ENCODE measurements at places on chromosomes 1 and 21.

DNA sequence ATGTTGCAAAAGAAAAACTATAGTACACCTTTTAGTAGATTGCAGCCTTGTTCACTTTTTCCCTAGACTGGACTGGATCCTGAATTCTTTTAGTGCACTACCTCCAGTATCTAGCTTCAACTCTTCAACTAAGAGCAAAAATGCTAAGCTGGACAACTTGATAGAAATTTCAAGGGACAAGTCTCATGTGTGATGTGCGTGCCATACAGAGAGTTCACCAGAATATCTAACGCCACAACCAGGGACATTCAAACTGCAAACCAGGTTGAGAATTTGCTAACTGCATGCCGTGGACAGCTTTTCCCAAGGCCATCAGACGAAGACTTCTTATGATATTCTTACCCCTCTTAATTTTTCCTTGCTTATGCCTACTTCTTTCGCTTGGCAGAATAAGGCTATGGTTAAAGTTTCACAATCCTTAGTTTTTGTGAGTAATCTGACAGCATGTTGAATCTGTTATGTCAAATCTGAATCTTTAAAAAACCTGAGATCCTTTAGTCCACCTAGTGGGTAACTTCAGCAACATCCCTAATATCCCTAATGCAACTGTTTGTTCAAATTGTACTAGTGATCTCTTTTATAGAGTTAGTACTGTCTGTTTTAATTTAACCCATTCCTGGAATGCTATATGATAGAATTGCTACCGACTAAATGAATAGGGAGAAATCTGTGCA is 66.4 kb downstream of the DDAH1 start:
- no peak for DNase-seq

DNA sequence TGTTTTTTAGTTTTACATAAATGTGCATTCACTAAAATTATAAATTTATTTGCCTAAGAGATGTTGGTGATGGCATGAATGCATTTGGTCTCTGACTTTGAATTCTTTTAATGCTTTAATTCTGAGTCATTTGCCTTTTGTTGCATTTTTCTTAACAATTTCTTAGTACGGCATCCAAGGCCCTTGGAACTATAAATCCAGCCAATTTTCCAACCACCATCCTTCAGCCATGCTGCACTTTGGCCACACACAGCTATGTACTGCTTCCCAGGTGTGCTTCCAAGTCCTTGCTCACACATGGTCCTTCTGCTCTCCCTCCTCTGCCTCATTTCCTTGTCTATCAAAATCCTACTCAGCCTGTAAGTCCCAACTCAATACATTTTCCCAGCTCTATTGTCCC is 161.0 kb downstream of the DHRS3 start:
- no peak for DNase-seq

DNA sequence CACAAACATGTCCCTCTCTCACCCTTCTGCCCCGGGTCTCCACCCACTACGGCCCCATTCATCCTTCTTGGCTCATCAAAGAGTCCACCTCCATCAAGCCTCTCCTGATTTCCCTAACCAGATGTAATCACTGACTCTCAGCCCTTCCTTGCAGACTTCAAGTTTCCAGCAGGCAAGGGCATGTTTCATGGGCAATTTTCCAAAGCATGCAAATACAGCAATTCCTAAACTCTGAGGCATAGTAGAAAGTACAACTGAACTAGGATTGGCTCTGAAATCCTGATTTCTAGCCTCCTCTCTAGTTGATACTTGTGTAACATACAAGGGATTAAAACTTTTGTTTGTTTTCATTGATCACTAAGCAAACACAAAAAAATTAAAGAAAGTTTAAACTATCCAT is 109.1 kb upstream of the GADD45A start:
- DNase-seq = no peak

DNA sequence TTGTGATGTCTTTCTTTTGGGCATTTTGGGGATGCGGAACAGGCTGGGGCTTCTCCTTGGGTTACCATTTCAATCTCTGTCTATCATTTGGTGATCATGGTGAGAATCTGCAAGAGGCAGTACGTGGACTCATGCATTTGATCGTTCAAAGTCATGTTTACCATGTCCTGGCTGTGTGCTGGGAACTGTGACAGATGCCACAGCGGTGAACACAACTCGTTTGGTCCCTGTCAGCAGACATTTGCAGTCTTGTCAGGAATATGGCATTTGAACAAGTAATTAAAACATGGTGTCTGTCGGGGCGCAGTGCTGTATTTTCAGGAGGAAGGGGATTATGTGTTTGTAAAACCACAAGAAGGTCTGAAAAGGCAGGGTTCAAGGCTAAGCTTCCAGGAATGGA is 103.3 kb upstream of the IGSF21 start:
- DNase-seq = no peak

DNA sequence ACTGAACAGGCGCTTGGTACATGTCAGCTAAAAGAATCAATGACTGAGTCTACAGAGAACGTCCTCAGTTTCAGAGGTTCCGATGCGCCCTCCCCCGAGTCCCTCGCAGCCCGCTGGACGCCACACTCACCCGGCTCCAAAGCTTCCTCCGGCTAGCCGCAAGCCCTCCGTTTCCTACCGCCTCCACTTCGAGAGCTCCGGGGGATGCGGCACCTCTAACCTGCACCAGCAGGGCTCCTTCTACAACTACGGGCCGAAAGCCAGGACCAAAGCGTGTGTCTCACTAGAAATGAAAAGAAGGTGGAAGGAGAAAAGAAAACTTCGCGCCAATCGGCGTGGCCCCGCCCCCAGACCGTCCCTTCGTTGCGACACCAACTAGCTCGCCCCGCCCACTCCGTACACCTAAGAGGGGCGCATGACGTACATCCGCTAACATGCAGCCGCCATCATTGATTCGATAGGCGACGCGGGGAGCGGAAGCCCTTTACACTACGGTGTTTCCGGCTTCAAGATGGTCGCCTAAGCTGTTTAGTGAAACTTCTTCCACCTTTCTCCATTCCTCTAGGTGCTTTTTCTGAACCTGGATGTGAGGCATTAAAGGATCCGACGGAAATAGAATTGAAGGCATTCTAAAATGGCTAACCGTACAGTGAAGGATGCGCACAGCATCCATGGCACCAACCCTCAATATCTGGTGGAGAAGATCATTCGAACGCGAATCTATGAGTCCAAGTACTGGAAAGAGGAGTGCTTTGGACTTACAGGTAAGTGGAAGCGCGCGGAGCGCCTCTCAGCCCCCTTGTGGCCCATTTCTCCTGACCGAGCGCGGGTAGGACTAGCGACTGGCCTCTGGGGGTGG is at the start of the genes ORC1 and PRPF38A:
Gene ORC1, minus strand, starts transcription at position 308 of the 859 bp plus-strand sequence. CDS start 2,200 bp downstream, outside the sequence.
Gene PRPF38A, plus strand, starts transcription at position 487 of the 859 bp plus-strand sequence. Its CDS starts 148 bp downstream, at position 635.
- DNase-seq = peak; percentile 94

- DNase-seq = no peak
These were observed 69.8 kb upstream of the PGBD5 start for GRCh38 chr1:230495891-230496385.

- DNase-seq = no peak
These were observed 12.1 kb downstream of the TTC34 start for GRCh38 chr1:2789164-2789985.

- no peak for DNase-seq
These were observed 150.4 kb upstream of the NEGR1 start for GRCh38 chr1:72432645-72433267.

- DNase-seq = no peak
These were observed 24.4 kb downstream of the MCOLN2 start for GRCh38 chr1:84972377-84972987.

DNA sequence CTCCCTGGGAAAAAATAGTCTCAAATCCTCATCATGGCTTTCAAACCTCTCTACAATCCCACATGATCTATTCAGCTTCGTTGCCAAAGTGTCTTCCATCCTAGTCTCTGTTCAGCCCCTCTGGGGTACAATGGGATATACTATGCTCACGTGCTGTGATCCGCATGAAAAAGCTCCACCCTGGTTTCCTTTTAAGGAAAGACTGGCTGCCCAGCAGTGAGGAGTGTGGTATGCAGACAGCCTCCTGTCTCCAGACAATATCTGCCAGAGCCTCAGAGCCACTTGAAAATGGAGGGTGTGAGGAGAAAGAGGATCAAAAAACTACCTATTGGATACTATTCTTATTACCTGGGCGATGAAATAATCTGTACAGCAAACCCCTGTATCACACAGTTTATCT is 194.5 kb downstream of the LHX8 start:
- DNase-seq = no peak

Data from stimulated activated CD8-positive, alpha-beta memory T cell treated with anti-CD3 and anti-CD28 coated beads, Interleukin-2, amount 100 ng/mL, for 1 hour (primary cell).